ENCODE measurements at places on chromosomes 16 and 17.

DNA sequence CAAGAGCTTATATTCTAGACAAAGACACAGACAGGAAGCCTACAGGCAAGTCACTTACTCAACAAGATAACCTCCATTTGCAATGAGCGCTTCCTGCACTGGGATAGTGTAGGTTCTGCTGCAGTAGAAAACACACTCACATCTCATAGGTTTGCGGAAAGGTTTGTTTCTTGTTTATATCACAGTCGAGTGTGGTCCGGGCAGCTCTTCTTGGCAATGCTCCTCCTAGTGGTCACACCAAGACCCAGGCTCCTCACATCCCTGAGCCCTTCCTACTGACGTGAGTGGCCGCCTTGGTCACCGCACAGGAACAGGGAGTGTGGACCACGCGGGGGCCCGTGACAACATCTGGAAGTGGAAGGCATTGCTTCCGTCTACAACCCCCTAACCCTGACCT, 48.0 kb upstream of the RBFOX3 start:
- no peak for DNase-seq

DNA sequence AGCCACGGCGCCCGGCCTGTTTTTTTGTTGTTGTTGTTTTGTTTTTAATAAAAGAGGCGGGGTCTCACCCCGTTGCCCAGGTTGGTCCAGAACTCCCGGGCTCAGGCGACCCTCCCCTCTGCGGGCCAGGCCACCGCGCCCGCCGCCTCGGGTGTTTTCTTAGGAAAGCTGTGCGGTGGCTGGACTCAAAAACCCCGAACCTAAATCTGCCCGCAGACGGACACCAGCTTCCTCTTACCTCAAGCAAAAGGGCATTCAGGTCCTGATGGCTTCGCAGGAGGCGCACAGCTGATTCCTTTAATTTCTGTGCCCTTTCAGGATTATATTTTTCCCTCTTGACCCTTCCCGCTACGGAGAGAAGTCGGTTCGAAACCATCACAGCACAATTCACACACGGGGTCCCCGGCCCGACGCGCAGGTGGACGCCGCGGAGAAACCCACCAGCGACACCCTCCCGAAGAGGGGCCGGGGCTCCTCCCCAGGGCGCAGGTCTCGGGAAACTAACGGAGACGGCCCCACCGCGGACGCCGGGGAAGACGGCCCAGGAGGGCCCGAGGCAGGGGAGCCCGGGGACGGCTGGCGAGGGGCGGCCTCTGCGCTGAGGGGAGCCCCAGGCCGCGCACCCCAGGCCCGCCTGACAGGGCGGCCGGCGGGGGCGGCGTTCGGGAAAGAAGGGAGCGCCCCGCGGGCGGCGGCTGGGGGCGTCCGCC, 653 bp downstream of the FANCA start:
- DNase-seq, result no peak

DNA sequence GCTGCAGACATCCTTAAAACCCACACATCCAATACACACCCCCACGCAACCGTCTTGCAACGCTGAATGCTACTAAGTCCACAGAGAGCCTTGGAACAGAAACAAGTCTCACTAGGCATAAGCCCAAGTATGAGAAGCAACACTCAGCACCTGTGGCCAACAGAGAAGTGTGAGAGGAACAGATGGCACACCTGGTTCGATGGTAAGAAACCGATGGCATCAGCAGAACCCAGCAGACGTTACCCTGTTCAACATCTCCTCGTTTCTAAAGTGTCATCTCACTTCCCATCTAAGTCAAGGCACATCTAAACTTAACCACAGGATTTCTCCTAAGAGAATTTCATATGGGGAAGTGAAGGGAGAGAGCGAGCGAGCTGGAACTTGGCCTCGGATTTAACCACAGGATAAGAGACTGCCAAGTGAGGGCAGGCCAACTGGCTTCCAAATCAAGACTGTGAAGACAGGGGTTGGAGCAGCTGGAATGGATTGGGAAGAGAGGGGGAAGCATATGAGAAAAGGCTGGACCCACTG, 41.0 kb downstream of the NXPH3 start:
- DNase-seq, result no peak

DNA sequence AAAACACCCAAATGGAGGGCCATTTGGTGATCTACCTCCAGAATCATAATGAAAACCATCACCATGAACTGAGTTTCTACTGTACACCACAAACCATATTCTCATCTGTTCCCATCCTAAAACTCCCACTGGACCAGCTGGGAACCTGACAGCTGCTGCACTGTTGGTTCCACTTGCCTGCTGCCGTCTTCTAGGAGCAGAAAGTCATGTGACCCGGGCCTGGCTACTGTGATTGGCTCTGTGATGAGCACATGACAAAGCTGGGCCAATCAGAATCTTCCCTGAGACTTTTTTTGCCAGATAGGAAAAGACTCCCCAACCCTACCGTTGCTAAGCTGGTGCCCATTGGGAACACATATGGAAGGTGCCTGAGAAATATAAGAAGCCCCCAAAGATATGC, 264.2 kb downstream of the MRTFB start:
- no peak for DNase-seq

DNA sequence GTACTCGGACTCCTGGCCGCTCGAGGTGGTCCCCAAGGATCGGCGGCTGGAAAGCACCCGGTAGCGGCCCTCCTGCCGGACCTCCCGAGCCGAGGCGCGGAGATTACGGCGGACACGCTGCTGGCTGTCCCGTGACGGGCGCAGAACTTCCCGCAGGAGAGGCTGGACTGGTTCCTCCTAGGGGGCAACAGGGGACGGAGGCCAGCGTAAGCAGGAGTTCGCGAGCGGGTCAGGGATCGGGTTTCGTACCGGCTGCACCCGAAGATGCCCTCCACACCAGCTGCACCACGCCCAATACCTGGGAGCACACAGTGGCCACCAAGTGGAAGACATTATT, 341 bp downstream of the SLC7A6OS start:
- no peak for DNase-seq

DNA sequence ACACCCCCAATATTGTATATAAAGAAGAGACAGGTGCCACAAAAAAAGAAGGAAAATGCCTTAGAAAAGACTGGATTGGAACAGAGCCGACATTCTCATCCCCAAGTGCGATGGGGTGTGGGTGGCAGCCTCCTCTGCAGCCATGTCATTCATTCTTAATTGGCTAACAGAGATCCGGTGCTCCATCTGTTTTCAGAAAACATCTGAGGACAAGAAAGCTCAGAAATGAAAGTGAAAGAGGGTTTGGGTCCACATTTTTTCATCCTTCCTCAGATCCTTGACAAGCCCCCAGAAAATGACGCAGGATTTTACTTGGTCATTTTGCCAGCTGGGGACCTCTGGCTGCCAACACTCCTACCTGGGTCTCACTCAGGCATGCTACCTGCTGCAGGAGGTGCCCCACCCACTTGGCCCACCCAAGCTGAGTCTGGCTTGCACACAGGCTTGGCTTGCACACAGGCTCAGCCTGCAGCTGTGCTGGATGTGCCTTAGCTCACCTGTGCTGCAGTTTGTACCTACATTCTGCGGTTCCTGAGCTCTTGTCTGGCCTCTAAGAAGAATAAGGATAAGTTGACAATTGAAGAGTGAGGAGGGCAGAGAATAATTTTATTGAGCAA, 21.9 kb downstream of the KIF2B start:
- no peak for DNase-seq

DNA sequence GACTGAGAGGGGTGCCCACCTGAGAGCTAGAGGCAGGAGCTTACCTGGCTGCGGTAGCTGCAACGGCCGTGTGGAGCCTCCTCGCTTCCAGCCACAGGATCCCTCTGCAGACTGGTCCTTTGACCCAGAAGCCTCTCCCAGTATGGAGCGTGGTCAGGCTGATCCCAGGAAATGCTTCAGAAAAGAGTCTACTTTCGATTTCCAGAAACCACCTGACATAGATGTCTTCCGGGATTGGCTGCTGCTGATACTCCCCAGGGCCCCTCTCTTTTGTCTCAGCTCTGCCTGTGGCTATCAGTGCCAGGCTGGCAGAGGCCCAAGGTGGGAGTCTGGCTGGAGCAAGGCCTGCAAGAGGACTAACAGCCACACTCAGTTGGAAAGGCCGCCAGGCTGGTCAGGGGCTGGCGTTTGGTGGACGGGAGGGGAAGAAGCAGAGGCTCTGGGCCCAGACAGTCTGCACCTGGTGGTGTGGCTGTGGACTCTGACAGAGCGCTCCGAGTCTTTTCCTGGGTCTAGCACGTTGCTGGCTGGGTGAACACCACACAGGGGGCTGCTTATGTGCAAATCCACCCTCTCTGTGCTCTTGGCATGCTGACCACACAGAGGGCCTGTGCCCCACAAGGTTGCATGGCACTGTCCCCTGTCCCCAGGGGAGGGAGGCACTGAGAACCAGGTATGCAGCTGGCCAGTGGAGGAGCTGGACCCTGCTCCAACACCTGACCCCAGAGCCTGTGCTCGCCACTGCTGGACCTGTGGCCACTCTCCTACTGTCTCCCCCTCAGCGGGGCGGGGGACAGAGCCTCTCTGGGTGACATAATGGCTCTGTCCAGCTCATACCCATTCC, at the start of gene LGALS3BP:
TSS of gene LGALS3BP (minus strand) at position 144 of the 844 bp plus-strand sequence. CDS start 2,732 bp downstream, outside the sequence.
- peak; percentile 95 for DNase-seq

- no peak for DNase-seq
These were observed 21.4 kb downstream of the WSB1 start for GRCh38 chr17:27315322-27315721.

GRCh38 chr17:45135978-45136791, 698 bp downstream of the ACBD4 start:
- DNase-seq, result no peak

GRCh38 chr16:84085773-84086172, 31.0 kb downstream of the MBTPS1 start:
- no peak for DNase-seq

DNA sequence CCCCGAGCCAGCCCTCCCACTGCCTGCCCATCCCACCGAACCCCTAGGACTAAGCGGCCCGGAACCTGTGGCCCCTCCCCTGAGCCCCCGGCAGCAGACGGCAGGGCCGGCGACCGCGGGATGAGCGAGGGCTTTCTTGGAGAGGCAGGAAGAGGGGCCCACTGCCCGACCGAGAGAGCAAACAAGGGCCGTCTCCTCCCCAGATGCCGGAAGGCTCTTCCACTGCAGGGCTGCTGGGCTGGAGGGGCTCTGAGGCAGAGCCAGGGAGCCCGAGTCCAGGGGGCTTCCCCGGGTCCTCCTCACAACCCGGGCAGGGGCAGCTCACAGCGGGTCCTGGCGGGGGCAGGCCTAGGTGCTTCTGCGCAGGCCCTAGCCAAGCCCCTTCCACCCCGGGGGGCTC, 2.9 kb downstream of the PERCC1 start:
- DNase-seq, result no peak

DNA sequence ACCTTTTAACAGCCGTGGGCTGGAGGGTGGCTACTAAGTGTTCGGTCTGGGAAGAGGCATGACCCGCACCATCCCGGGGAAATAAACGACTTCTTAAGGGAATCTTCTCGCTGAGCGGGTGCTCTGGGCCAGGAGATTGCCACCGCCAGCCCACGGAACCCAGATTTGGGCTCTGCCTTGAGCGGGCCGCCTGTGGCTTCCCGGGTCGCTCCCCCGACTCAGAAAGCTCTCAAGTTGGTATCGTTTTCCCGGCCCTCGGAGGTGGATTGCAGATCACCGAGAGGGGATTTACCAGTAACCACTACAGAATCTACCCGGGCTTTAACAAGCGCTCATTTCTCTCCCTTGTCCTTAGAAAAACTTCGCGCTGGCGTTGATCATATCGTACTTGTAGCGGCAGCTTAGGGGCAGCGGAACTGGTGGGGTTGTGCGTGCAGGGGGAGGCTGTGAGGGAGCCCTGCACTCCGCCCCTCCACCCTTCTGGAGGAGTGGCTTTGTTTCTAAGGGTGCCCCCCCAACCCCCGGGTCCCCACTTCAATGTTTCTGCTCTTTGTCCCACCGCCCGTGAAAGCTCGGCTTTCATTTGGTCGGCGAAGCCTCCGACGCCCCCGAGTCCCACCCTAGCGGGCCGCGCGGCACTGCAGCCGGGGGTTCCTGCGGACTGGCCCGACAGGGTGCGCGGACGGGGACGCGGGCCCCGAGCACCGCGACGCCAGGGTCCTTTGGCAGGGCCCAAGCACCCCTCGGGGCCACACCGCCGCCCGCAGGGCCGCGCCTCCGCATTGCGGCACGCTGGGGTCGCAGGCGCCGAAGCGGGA, 3.6 kb upstream of the CBX4 start:
- DNase-seq, result no peak

GRCh38 chr16:79627092-79627491, 26.6 kb upstream of the MAF start:
- DNase-seq, result no peak

GRCh38 chr17:77853191-77853977, 105.1 kb upstream of the TNRC6C start:
- DNase-seq, result no peak

DNA sequence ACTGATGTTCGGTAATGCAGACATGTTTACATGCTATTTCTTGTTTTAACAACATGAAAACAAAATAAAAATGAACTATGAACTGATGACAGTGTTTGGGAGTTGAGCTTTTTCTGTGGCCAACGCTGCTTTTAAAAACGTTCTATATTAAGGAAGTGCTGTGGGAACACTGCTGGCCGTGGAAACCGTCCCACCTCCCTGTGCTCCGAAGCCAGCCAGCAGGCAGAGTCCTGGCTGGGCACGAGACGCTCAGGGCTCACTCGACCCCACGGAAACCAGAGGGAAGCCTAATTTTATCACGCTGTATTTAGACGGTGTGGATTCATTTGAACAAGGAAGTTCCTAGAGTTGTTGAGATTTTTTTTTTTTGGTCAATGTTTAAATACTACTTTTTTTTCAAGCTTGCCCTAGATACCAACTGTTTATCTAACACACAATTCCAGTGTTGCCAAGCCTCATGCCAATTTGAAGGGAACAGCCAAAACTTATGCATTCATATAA, 25.8 kb downstream of the ADCY9 start:
- DNase-seq, result no peak

GRCh38 chr17:41190328-41190727, 641 bp downstream of the KRTAP9-1 start:
- no peak for DNase-seq

- DNase-seq, result no peak
These were observed 115.7 kb downstream of the ZNF423 start for GRCh38 chr16:49740256-49740655.

GRCh38 chr17:76940295-76940694, 72.1 kb downstream of the MGAT5B start:
- DNase-seq, result no peak

DNA sequence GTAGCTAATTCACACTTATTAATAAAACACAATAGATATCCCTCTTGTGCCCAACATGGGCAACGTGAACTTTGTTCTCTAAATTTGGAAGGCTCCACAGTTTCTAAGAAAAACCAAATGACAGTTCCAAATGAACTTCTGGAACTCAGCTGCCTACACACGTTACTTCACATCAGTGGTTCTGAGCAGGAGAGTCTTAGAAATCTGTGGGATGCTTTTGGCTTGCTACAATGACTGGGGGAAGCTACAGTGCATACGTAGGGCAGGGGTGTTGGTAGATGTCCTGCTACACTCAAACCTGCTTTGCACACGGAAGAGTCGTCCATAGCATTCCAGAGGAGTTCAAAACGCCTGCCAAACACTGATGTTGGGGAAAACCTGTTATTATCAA, 8.0 kb downstream of the TXNDC11 start:
- no peak for DNase-seq

GRCh38 chr17:76147211-76148014, 6.4 kb upstream of the FOXJ1 start:
- DNase-seq, result no peak

Data from NCI-H1436 (cell line).